ENCODE measurements at places on chromosomes 5 and 9.

DNA sequence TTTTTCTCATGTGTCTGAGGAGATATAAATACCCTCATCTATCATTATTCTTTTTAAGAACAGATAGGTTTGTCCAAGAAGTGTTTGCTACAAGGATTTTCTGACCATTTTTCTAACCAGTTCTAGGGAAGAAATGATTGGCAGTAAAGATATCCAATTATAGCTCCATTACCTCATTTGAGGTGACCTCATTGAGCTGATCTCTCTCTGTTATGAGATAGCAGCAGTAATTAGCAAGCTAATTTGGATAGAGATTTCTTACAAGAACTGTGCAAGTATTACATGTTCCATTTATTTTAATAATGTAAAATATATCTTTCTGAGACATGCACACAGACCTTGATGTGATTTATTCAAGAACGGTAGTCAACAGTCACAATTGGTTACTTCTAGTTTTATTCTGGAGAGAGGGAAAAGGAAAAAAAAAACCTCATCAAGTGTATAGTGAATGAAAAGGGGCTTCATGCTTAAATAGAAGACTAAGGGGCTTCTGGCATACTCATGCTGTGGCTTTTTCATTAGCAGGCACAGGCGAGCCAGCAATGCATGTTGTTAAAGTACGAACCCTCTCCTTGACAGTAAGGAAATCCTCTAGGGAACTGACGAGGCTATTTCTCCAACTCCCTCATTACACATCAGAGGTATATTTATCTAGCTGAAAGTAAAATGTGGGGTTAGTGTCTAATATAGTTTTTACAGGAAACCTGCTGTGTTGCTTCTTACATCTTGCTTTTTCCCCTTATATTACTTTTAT, 127.3 kb downstream of the NUDT12 start:
- DNase-seq: no peak

DNA sequence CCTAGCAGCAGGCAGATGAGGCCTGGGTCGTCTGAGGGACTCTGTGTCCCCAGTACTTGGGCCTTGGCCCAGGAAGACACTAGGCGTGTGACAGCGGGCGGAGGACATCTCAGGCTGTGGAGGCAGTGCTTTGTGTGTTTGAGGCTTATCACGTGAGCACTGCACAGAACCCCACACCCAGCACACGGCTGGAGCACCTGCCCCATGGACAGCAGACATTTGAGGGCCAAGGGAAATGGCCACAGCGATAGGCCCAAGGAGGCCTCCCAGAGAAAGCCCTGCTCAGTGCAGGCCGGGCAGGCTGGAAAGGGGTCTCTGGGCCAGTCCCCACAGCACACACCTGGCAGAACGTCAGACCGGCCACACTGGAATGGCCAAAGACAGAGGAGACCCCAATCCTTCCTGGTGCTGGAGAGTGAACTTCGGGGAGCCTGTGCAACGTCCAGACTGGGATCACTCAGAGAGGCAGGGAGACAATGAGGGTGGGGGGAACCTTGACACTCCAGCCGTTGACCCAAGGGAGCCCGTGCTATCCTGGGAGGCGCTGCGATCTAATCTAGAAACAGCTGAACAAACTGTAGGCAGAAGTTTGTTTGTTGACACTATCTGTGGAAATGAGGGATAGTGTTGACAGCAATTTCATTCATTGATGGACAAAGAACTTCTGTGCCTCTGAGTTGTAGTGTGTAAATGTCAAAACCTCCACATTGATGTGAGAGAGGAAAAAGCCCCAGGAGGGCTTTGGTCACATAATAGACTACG, 19.6 kb upstream of the FLT4 start:
- DNase-seq: no peak

- peak; percentile 85 for DNase-seq
Observed at GRCh38 chr5:177366528-177367322, 9.0 kb downstream of the RGS14 start.

GRCh38 chr9:87081503-87081902, 134.2 kb upstream of the GAS1 start:
- no peak for DNase-seq

GRCh38 chr5:107652408-107652807, 18.3 kb downstream of the EFNA5 start:
- DNase-seq: no peak

GRCh38 chr5:127515693-127516440, 1.6 kb upstream of the PRRC1 start:
- DNase-seq: no peak

DNA sequence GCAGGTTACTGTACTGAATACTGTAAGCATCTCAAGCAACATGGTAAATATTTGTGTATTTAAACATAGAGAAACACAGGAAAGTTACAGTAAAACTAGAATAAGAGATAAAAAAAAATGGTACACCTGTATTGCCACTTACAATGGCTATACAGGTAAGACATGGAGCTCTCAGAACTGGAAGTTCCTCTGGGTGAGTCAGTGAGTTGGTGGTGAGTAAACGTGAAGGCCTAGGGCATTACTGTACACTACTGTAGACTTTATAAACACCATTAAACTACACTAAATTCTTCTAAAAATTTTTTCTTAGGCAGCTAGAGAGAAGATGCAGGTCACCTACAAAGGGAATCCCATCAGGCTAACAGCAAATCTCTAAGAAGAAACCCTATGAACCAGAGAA, 872.9 kb downstream of the TAF11L14 start:
- DNase-seq: no peak

GRCh38 chr5:10030219-10030831, 219.4 kb downstream of the ATPSCKMT start:
- DNase-seq: no peak

DNA sequence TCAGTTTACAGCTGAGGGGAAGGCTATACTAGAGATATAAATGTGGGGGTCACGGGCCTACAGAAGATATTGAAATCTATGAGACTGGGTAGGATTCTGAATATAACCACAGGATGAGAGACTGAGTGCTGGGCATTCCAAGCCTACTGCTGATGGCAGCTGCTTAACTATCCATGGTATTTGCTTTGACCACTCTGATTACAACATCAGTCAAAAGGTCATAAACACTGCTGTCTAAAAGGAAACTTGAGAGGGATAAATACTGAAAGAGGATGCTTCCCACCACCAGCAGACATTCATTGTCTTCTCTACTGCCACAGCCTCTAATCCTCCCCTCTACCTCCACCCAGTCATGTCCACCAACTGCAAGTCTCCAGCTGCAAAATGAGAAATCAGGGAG, 3.8 kb downstream of the ZNF622 start:
- DNase-seq: no peak

GRCh38 chr5:106171132-106171531, 1499.6 kb downstream of the EFNA5 start:
- no peak for DNase-seq

DNA sequence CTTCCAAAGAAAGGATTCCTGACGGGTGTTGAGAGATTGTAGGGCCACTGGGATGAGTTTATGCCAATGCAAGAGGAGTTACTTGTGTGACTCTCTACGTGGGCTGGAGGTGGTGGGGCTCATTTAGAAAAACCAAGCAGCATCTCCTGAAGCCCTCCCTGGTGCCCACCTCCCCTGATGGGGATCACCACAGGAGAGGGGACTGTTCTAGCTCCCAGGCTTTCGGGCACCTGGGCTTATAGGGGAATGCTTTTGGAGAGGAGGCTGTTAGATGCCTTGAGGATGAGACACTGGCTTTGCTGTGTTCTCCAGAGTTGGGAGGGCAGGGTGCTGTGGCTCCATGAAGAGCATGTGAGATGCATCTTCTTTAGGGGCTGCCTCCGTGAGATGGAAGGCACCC, 65.0 kb downstream of the IRX1 start:
- DNase-seq: no peak

DNA sequence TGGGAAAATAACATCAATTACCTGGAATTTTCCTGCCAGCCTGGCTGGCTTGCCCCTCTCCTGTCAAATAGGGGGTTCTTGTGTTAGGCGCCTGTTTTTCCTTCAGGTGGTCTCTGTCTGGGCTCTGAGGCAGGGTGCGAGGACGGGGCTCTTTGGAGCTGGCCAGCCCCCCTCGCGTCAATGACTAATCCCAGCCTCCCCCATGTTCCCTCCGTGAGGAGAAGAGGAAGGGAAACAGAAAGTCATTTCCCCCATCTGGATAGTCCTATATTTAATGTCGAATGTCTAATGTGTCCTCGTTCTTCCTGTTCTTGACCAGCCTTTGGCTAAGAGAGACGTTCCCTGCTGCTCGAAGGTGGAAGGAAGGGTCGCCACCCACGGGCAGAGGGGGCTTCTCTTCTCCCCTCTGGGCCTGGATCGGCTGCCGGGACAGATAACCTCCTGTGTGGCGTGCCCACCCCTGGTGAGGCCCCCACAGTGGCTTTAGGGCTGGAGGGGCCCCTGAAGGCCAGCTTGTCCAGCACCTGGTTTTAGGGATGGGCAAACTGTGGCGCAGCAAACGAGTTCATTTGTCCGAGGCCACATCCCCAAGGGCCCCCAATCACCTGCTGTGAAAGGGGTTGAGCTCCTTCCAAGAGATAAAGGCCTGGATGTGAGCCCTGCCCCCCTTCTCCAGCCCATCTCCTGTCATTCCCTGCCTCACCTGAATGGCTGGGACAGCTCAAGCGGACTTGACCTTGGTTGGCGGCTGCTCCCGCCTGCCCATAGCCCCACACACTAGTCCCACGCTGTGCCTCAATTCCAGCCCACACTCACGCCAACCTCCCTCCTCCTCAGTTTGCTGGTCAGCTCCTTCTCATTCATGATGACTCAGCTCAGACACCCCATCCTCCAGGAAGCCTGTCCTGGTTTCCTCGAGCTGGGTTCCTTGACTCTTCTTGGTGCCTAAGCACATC, 35.9 kb upstream of the UNC5A start:
- no peak for DNase-seq

- no peak for DNase-seq
Observed at GRCh38 chr5:168874713-168875380, 295.7 kb upstream of the PANK3 start.

GRCh38 chr9:70795841-70796240, 325.6 kb downstream of the TRPM3 start:
- DNase-seq: no peak

GRCh38 chr5:58187432-58188261, 272.2 kb downstream of the PLK2 start:
- DNase-seq: no peak

DNA sequence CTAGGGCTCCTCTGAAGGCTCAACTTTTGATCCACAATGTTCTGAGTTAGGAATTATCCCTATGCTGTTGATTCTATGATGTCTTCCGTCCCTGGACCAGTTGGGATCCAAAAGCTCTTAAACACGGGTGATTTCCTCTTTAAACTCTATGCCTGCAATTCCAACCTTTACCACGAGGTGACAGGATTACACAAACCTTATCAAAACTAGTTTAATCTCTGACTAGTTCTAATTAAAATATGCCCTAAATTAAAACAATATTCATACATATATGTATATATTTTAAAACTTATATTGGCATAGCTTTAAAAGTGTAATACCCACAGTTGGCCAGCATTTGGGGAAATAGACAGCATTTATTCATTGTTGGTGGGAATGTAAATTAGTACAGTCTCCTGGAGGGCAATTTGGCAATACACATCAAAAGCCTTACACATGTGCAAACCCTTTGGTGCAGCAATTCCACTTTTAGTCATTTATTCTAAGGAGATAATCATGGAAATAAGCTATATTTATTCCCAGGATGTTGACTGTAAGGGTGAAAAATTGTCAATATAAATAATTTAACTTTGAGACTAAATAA, 51.6 kb upstream of the PHYKPL start:
- DNase-seq: no peak

DNA sequence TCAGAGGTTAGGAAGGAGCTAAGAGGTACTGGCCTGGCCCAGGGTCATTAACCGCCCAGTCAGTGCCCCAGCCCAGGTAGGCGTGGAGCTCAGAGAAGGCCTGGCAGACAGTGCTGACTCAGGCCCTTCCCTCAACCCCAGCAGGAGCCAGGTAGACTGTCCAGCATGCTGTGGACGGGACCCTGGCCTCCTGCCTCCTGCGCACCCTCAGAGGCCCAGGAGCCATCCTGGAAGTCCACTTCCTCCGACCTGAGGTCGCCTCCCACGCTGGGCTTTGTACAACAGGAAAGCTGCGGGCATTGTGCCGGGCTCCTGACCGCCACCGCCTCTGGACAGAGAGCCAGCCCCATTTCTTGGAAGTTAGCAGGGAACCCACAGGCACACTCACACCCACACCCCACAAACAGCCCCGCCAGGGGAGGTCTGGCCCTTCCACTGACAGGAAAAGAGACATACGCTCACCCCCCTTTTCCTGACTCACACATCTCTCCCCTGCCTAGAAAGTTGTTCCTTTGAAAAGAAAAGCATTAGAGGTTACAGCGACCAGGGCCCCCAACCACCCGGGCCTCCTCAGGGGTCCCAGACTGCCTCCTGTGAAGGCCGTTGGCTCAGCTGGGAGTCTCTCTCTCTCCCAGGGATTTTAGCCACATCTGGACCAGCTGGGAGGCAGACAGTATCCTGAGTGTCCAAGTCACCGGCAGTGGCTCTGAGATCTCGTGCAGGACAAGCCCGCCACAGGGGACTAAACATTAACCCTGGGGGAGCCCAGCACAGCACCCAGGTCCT, 7.7 kb downstream of the RALGDS start:
- peak; percentile 52 for DNase-seq

DNA sequence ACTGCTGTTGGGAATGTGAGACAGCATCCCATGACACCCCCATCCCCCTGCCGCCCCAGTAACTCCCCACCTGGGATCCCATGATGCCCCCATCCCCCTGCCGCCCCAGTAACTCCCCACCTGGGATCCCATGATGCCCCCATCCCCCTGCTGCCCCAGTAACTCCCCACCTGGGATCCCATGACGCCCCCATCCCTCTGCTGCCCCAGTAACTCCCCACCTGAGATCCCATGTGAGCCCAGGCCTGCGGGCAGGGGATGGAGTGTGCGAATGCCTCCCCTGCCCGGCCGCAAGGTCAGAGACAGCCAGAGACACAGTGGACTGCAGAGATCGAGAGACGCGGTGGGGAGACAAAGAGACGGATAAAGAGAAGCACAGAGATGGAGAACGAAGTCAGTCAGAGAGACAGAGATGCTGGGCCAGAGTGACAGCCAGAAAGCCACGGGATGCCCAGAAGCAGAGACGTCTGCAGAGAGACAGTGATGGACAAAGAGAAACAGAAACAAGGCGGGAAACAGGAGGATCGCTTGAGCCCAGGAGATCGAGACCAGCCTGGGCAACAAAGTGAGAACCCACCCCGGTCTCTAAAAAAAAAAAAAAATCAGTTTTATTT, 992 bp downstream of the SH2D3C start:
- no peak for DNase-seq

- DNase-seq: peak; percentile 60
Observed at GRCh38 chr5:150239099-150239793, 49.4 kb downstream of the SLC6A7 start.

DNA sequence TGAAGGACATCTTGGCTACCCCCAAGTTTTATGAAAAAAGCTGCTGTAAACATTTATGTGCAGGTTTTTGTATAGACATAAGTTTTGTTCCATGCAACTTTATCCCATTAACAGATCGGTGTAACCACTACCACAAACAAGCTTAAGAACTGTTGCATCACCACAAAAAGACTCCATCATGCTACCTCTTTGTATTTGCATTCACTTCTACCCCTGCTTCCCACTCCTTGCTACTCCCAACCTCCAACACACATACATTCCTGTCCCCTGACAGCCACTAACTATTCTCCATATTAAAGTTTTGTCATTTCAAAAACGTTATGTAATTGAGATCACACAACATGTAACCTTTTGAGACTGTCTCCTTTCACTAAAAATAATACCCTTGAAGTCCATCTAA, 57.8 kb upstream of the LHFPL2 start:
- DNase-seq: no peak

- DNase-seq: no peak
Observed at GRCh38 chr5:149793256-149793550, 63.1 kb downstream of the PPARGC1B start.

Measured in RWPE2 (cell line).